ENCODE measurements at places on chromosomes 13 and 19. TPM values are rescaled to one million over a fixed set of nuclear protein-coding genes. Genes with fewer than 3 reads are reported as not detected.

Gene SOX1
- total RNA-seq = not detected

DNA sequence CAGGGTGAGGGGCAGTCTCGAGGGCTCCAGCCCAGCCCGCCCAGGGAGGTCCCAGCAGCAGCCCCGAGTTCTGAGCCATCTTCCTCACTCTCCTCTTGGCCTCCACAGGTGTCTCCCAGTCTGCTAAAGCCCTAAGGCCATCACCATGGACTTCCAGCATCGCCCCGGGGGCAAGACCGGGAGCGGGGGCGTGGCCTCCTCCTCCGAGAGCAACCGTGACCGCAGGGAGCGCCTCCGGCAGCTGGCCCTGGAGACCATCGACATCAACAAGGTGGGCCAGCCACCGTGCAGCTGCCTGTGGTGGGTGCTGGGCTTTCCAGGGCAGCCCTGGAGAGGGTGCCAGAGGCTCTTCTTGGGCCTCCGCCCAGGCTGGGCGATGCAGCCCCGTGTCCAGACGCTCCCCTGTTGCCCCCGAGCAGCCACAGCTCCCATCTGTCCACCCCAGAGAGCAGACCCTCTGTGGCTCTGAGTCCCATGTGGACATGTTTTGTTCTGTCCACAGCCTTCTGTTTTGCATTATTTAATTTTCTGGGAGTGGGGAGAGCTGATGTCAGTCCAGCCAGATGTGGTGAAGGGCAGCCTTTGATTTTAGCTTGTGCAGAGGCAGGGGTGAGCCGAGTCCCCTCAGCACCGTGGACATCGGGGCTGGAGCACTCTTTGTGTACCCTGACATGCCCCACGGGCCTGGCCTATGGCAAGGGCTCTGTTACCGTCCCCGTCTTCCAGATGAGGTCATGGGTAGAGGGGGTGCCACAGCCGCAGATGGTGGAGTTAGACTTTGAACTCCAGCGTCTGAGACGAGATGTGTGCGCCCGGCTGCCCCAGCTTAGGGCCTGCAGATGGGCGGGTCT is 5.6 kb upstream of the AMH start:
- no peak for DNase-seq
- H3K27ac ChIP-seq = no peak overlapping the region
- H3K4me3 ChIP-seq = no peak overlapping the region
- H3K36me3 ChIP-seq = peaks cover 49% of the 10 kb centered on the region

DNA sequence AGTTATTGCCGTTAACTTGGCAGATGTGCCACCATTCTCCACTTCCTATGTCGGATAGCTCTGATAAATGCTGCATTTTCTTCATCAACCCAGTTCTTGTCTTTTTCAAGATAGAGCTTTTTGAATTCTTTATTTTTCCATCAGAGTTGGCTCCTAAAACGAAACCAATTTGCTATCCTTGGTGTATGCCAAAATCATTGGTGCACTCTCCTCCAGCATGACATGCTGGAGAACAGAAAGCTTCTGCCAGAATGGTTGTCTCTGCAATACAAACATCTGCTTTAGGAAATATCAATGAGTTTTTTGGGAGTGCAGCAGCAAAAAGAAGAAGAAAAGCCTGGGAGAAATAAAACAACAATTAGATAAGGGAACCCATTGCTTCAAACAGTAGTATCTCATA is 124.2 kb downstream of the CDK8 start:
- peaks cover 20% of the 10 kb centered on the region for H3K4me1 ChIP-seq
- no peak overlapping the region for H3K27ac ChIP-seq
- DNase-seq = no peak
- H3K27me3 ChIP-seq = no peaks in the 10 kb centered on the region
- peaks cover 2% of the 10 kb centered on the region for H3K36me3 ChIP-seq

Gene GJA3
- total RNA-seq = 0.32 TPM
